Activated CD4-positive, alpha-beta T cell treated with anti-CD3 and anti-CD28 coated beads, Interleukin-2, amount 10 ng/mL, durations not matched to agents 7 days and 5 days (primary cell): ENCODE measurements at places on chromosomes 2 and 18. TPM values are rescaled to one million over a fixed set of nuclear protein-coding genes. Genes with fewer than 3 reads are reported as not detected.

The TEX44 gene
- not detected for total RNA-seq

The KLHL41 gene
- 0.08 TPM for total RNA-seq

The LONRF2 gene
- 0.02 TPM for total RNA-seq

DNA sequence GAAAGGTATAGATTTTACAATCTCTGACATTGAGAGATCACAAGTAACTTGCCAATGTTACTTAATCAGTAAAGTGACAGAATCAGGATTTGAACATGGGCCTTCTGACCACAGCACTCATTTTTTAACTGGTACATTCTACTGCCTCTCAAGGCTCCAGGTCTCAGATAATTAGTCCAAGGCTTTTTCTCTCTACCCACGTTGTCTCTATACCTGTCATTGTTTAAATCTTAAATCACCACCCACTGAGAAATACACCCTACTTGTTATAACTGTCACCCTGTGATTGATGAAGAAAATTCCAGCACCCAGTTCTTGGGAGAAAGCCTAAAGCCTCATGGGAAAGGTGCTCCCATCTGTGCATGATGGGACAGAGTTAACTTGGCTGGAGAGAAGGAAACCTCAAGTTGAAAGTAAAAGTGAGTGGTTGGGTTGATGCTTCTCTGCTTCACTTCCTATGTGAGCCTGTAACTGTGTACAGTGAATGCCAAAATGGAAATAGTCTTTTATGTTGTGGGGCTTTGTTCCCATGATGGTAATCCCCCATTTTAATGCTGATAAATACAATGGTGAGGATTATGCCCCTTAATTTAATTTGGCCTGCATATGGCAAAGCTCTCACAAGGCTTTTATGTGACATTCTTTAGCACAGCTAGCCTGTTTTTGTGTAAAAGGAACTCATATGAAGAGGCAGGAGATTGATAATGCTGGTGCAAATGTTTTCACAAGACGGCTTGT, 190.1 kb upstream of the SP5 start:
- peaks cover 13% of the 10 kb centered on the region for H3K27me3 ChIP-seq
- H3K4me3 ChIP-seq, result no peak overlapping the region
- H3K4me1 ChIP-seq, result peaks cover 8% of the 10 kb centered on the region
- H3K27ac ChIP-seq, result no peak overlapping the region

DNA sequence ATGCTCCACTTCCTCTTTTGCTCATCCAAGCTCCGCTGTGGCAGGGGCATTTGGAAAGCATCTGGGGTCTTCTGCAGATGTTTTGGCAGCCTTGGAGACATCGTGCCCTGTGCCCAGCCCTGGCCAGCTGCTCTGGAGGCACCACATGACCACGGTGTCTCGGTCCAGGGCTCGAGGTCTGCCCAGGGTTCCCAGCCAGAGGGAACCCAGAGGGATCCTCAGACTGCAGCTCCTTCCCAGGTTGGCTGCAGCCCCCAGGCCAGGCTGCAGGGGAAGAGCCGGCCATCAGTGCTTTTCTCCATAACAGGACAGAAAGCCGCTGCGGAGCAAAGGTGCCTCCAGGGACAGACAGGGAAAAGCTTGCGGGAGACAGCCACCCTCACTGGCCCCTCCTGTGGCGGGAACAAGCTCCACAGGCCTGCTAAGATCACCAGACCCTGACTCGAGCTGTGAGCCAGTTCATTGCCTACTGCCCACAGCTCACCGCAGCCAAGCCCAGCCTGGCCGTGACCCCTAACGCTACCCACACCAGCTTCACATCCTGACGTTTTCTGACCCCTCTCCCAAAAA, 74.7 kb downstream of the SMAD7 start:
- no peak for DNase-seq
- peaks cover 12% of the 10 kb centered on the region for H3K4me1 ChIP-seq
- H3K36me3 ChIP-seq, result no peaks in the 10 kb centered on the region
- no peak overlapping the region for H3K4me3 ChIP-seq
- no peak overlapping the region for H3K27ac ChIP-seq

DNA sequence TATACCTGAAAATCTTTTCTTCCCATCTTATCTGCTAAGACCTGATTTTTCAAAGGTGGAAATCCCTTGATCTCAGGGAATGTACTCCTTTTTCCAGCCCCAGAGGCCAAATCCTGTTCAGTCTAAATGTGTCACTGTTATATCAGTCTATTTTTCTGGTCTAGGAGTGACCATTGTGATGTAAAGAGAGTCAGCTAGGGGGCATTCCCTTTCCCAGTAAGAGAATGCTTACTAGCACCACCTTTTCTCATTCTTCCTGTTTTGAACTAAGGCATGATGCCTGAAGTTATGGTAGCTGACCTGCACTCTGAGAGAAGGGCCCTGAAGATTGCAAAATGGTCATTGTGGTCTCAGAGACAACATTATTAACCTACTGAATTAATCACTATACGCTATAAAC, 124.1 kb upstream of the XIRP2 start:
- no peak for DNase-seq
- no peak overlapping the region for H3K27ac ChIP-seq
- no peaks in the 10 kb centered on the region for H3K4me1 ChIP-seq

DNA sequence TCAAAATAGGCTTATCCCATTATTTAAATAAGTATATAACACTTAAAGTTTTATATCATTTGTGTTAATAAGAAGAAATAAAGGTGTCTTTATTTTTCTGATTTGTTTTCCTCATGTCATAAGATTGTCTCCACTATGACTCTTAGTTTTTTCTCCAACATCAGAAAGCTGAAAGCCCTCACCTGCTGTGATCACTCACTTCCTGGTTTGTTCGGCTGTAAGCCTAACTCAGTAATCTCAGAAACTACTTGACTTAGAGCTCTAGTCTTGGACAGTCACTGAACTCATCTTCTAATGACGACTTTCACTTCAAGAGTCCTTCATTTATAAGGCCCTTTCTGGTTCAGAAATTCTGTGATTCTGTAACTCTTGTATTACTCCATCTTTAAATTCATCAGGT, 311.0 kb downstream of the ZEB2 start:
- H3K36me3 ChIP-seq, result peaks cover 7% of the 10 kb centered on the region
- H3K27ac ChIP-seq, result no peak overlapping the region
- H3K27me3 ChIP-seq, result no peaks in the 10 kb centered on the region

DNA sequence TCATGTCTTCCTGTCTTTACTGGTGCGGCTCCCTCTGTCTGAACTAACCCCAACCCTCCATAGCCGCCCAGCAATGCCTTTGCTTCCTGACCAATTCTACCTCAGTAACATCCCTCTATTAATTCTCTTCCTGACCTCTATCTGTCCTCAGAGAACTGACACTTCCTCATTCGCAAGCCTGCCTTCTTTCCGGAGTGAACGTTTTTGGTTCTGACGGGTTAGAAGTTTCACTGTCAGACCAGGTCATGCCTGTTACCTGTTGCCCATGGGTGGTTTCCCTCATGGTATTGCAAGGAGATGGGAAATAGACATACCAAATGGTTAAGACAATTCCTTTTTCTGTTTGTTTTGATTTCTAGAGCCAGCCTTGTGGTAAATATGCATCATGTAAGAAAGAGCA, 453.4 kb upstream of the SLC14A2 start:
- H3K27me3 ChIP-seq, result peaks cover 5% of the 10 kb centered on the region
- no peaks in the 10 kb centered on the region for H3K4me1 ChIP-seq
- no peak for DNase-seq

- no peak overlapping the region for H3K4me3 ChIP-seq
- H3K4me1 ChIP-seq, result no peaks in the 10 kb centered on the region
- no peak for DNase-seq
- peaks cover 3% of the 10 kb centered on the region for H3K27me3 ChIP-seq
Measured at GRCh38 chr2:199743415-199744120, 107.4 kb downstream of the FTCDNL1 start.

DNA sequence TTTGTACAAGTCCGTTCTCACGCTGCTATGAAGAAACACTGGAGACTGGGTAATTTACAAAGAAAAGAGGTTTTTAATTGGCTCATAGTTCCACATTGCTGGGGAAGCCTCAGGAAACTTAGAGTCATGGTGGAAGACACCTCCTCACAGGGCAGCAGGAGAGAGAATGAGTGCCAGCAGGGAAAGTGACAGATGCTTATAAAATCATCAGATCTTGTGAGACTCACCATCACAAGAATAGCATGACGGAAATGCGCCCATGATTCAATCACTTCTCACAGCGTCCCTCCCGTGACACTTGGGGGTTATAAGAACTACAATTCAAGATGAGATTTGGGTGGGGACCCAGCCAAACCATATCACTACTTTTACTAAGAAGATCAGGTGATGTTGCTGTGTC, 285.8 kb downstream of the TMX3 start:
- no peak overlapping the region for H3K27ac ChIP-seq
- H3K27me3 ChIP-seq, result no peaks in the 10 kb centered on the region
- H3K36me3 ChIP-seq, result no peaks in the 10 kb centered on the region
- H3K4me3 ChIP-seq, result no peak overlapping the region
- DNase-seq, result no peak

GRCh38 chr2:85725451-85725850, 28.3 kb upstream of the ATOH8 start:
- no peak for DNase-seq
- no peaks in the 10 kb centered on the region for H3K36me3 ChIP-seq
- peaks cover 6% of the 10 kb centered on the region for H3K4me1 ChIP-seq
- no peak overlapping the region for H3K27ac ChIP-seq

DNA sequence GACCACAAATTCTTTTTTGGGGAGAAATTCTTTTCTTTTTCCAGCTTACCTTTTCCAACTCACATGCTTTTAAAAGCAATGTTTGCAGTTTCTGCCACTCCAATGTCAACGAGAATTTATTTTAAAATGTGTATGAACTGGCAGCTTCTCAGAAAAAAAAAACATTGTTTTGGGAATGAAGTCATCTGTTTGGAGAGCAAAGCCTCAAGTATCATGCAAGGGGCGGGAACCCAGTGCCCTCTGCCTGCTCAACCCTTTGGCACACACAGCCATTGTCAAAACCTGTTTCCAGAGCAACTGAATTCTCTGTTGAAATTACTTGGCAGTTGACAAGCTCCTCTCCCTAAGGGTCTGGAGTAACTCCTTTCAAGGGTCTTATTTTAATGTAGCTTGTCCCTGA, 128.5 kb downstream of the QPCT start:
- H3K27ac ChIP-seq, result no peak overlapping the region
- no peaks in the 10 kb centered on the region for H3K27me3 ChIP-seq
- no peak for DNase-seq
- H3K4me3 ChIP-seq, result no peak overlapping the region
- no peaks in the 10 kb centered on the region for H3K4me1 ChIP-seq

DNA sequence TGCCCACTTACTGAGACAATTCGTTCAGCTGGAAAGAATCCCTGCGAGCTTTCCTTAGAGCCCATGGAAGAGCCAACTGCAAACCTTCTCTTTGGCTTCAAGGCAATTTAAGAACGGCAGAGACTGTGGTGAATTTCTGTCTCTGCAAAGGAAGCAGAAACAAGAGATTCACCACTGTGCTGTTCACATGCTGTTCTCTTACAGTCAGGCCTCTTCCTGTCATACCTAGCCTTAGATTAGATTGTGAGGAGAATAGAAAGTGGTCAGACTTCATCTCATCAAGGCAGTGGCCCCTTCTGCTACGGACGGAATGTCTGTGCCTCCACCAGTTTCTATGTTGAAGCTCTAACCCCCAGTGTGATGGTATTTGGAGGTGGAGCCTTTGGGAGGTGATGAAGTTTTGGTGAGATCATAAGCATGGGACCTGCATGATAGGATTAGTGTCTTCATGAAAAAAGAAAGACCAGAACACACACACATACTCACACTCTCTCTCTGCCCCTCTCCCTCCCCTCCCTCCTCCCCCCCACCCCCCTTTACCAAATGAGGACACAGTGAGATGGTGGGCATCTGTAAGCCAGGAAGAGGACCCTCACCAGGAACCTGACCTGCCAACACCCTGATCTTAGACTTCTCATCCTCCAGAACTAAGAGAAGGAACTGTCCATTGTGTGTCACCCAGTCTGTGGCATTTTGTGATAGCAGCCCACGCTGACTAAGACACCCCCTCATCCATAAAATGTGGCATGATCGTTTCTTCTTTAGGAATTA, 45.6 kb upstream of the NRP2 start:
- H3K36me3 ChIP-seq, result no peaks in the 10 kb centered on the region
- H3K27ac ChIP-seq, result peak overlapping the region; percentile 27
- peaks cover 3% of the 10 kb centered on the region for H3K27me3 ChIP-seq
- H3K4me3 ChIP-seq, result no peak overlapping the region
- H3K4me1 ChIP-seq, result peaks cover 15% of the 10 kb centered on the region
- no peak for DNase-seq

- no peak overlapping the region for H3K27ac ChIP-seq
- H3K4me1 ChIP-seq, result no peaks in the 10 kb centered on the region
- no peak overlapping the region for H3K4me3 ChIP-seq
Measured at GRCh38 chr2:83388804-83389203, 1070.3 kb downstream of the SUCLG1 start.

DNA sequence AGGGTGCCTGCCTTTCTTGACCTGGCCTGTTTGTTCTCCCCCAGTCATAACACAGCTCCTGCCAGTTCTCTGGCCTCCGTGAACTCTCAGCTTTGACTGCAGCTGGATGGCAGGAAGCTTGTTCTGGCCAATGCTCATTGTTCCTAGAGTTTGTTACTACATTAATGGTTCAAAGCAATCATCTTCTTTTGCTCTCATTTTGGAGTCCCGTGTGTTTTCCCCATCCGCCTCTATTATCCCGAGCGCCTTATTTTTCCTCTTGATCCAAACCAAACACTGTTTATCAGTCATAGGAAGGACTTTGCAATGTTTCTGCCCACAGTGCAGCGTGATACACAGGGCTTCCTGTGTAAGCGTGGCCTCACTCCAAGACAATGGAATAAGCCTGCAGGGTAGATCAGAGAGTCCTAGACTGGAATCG, 184.3 kb upstream of the APCDD1 start:
- no peaks in the 10 kb centered on the region for H3K4me1 ChIP-seq
- H3K4me3 ChIP-seq, result no peak overlapping the region
- H3K36me3 ChIP-seq, result no peaks in the 10 kb centered on the region
- no peak for DNase-seq

DNA sequence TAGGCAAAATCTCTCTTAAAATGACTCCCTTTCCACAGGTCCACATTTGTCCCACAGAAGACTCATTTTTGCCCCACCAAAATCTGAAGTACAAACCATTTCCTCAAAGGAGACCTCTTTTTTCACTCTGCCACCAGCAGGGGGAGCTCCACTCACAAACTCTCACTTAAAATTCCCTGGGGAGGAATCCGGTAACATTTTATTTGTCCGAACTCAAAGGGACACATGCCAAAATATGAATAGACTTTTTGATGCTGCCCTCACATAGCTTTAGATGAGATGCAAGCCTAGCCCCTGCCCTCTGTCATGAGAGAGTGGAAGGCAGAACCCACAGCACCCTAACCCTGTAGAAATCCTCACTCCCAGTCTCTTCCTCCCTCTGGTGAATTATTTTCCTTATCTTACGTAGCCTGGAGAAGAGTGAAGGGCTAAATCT, 57.1 kb downstream of the RMDN2 start:
- H3K4me1 ChIP-seq, result peaks cover 5% of the 10 kb centered on the region
